ENCODE measurements at places on chromosomes 13 and 19. TPM values are rescaled to one million over a fixed set of nuclear protein-coding genes. Genes with fewer than 3 reads are reported as not detected.
A peak's percentile ranks its signal among the peaks of the same experiment; 100 is the strongest.

GRCh38 chr19:38277969-38278680 is 13.8 kb downstream of the SPINT2 start:
- no peak for DNase-seq

- peak; percentile 61 for DNase-seq
Observed at GRCh38 chr19:16118489-16119033, 6.9 kb downstream of the RAB8A start.

The KLK3 gene
- total RNA-seq = 5.7 TPM

The TMEM38A gene
- 9.1 TPM for total RNA-seq

The CGB8 gene
- total RNA-seq = not detected

The RAD23A gene
- 70.9 TPM for total RNA-seq

GRCh38 chr19:31675193-31675913 is 326.1 kb upstream of the TSHZ3 start:
- DNase-seq = no peak

GRCh38 chr13:112970552-112971287 is 1.7 kb downstream of the MCF2L start:
- no peak for DNase-seq

- no peak for DNase-seq
Observed at GRCh38 chr13:27264181-27264580, 6.4 kb upstream of the RASL11A start.

DNA sequence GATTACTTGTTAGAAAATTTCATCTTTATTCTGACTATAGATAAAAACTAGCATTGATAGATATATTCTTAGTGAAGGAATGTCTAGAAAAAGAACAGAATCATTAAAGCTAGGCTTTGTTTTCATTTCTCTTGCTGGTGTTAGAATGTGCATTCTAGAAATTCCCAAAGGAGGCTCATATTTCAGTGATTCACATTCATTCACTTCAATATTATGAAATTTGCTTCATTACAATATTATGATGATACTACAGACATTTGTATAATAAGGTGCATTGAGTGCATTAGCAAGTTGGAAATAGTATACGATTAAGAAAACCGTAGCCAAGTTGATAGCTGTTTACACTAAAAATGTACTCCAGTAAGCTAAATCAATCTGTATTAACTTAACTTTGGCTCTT is 70.7 kb upstream of the MYCBP2 start:
- no peak for DNase-seq

- no peak for DNase-seq
Observed at GRCh38 chr19:18650021-18650390, 13.2 kb downstream of the KLHL26 start.

DNA sequence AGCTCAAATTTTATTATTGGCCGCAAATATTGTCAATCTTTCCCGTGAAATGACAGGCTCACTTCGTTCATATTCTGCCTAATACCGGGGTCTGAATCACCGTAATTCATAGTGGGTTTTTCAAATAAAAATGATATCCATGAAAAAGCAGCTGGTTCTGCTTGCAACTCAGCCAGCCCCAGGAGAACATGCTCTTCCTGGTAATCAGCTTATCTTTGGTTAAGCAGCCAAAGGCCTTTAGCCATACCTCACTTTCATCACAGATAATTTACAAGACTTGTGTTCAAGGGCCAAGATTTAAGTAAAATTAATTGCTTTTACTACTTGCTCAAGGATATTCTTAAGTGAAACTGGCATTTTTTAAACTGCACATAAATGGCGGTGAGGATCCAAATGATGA is 22.5 kb downstream of the RNASEH2B start:
- no peak for DNase-seq

DNA sequence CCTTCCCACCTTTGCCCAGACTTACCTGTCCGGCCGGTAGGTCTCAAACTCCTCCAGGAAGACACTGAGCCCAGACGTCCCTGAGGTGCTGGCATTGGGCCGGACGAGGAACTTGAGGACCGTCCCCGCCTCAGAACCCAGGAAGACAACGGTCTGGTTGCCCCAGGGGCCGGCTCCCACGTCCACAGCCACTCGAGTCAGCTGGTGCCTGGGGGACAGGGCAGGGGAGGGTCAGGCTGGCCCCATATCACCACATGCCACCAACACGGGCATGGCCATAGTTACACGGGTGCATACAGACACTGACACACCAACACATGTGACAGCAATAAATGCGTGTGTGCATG is 8.4 kb upstream of the LRG1 start:
- no peak for DNase-seq

The KLK15 gene
- total RNA-seq = 4.5 TPM

- DNase-seq = no peak
Observed at GRCh38 chr19:3504735-3505134, 1.4 kb upstream of the FZR1 start.

DNA sequence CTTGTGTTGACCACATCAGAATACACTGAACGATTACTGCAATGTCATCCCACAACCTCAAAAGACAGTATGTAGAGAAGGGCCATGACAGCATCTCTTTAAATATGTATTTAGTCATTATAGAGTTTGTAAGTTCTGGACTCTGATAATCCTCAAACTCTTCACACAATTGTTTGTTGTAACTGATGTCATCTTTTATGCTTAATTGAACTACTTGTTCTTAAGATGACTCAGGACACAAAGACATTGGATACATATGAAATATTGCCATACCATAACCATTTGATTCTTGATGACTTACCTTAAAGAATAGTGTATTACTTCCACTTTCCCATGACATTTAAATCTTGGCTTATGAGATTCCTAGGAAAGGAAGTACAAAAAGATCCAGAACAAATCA is 347.6 kb downstream of the KLF5 start:
- no peak for DNase-seq

The MYBPC2 gene
- total RNA-seq = 0.06 TPM

The ZNF667 gene
- 0.34 TPM for total RNA-seq

DNA sequence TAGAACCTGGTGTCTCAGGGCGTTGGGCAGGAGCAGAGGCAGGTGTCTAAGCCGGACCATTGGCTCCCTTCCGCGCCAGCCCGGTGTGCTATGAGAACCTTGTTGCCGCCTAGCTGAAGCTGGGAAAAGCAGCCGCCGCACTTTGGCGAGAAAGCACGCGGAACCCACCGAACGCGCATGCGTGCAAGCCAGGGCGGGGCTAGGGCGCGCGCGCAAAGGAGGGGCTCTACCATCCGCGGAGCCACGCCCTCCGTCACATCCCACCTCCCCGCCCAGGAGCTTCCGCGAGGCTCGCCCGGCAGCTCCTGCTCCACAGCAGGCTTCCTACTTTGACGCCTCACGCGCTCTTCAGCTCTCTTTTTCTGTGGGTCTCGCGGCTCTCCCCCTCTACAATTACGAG is 51.3 kb downstream of the WDR87 start:
- no peak for DNase-seq

DNA sequence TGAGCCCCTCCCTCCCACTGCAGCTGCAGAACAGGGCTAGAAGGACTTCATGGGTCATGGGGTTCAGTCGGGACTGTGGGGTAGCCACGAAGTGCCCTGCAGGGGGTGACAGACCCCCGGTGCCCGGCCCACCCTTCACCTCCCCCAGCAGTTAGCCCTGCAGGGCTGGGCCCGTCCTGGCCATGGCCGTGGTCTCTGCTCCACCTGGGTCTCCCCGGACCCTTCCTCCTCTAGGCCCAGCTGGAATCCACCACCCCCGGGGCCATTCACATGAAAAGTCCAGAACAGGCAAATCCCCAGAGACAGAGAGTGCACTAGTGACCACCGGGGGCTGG is 17.3 kb downstream of the MKNK2 start:
- peak; percentile 37 for DNase-seq

GRCh38 chr19:7773841-7774240 is 10.8 kb downstream of the CLEC4M start:
- DNase-seq = no peak

GRCh38 chr13:44128552-44129001 is 245.0 kb upstream of the SERP2 start:
- DNase-seq = no peak
